GM04503 (cell line): ENCODE measurements at places on chromosomes 6 and 20.

- DNase-seq, result no peak
Measured at GRCh38 chr6:12751694-12752325, 35.2 kb downstream of the PHACTR1 start.

GRCh38 chr6:109523478-109523877 is 40.5 kb upstream of the ZBTB24 start:
- peak; percentile 67 for DNase-seq

DNA sequence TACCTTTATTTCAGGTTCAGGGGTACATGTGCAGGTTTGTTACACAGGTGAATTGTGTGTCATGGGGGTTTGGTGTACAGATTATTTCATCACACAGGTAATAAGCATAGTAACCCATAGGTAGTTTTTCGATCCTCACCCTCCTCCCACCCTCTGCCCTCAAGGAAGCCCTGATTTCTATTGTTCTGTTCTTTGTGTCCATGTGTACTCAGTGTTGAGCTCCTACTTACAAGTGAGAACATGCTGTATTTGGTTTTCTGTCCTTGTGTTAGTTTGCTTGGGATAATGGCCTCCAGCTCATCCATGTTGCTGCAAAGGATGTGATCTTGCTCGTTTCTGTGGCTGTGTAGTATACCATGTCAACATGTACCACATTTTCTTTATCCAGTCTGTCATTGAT is 66.0 kb downstream of the STK4 start:
- no peak for DNase-seq

GRCh38 chr20:931401-931800 is 15.3 kb upstream of the ANGPT4 start:
- DNase-seq, result no peak

GRCh38 chr6:43703512-43704429 is 16.2 kb upstream of the MRPS18A start:
- DNase-seq, result no peak

DNA sequence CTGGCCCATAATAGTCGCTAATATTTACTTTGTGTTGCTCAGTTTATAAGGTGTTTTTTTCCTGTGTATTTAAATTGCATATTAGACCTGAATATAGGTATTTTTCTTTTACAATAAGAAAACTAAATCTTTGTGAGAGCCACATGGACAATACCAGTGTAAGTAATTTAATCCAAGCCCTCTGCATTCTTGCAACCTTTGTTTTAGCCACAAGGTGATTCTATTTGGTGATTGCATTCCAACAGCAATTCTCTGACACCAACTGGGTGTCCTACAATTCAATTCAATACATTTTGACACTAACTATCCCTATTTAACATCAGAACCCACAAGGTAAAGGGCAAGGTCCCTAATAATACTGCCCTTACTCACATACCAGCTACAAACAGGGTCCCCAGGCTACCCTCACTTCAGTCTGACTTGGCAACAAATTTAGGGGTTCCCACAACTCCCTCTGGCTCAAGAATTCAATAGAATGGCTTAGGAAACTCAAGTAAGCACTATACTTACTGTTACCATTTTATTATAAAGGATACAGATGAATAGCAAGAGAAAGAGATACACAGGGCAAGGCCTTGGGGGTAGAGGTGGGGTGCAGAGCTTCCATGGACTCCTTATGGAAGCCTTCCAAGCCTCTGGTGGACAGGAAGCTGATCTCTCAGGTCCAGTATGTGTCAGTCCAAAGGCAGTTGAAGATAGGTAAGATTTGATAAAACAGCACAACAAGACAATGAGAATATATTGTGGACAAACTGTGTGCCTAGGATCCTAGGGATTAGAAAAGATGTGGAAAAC is 169.3 kb downstream of the CD83 start:
- DNase-seq, result no peak

DNA sequence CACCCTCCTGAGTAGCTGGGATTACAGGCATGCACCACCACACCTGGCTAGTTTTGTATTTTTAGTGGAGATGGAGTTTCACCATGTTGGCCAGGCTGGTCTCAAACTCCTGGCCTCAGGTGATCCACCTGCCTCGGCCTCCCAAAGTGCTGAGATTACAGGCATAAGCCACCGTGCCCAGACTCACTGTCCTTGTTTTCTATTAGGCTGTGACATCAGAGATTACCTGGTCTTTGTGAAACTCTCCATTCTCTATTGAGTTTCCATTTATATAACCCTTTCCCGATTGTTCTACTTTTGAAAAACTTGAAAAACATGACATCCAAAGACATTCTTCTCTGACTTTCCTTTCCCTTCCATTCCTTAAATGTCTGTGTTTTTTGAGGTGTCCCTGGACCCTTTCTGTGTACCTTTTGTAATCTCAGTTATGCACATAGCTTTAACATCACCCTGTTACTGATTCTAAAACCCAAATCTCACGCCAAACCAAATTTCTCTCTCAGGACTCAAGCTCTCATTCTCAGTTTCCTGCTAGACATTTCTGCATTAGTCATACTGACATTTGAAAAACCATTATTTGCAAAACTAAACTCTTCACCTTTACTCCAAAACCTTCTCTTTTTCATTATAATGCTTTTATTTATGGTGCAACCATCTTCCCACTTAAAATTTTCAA is 137.0 kb downstream of the KHDC1L start:
- no peak for DNase-seq

- no peak for DNase-seq
Measured at GRCh38 chr6:150546457-150546856, 53.2 kb upstream of the PLEKHG1 start.

- DNase-seq, result no peak
Measured at GRCh38 chr6:165758441-165758840, 95.4 kb upstream of the PDE10A start.

DNA sequence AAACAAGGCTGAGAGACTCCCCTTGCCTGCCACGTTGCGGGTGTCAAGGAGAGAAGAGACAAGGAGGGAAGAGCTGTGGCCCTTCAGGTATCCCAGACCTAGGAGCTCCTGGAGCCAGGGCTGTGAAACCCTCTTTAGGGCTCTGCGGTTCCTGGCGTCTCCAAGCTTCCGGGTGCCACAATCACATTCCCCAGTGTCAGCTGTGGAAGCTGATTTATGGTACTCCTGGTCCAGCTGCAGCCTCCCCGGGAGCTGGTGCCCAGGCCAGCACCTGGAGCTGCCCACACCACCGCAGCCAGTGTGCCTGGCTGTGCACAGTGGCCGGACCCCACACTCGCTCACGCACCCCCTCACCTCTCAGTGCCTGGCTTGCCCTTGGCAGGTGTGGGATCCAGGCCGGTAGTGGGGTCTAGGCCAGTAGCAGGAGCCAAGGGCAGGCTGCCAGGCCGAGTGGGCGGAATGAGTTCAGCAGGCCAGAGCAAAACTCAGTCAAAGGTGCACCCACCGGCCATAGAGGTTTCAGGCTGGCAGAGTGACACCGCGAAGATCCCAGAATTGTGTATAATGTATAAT is 58.9 kb upstream of the L3MBTL3 start:
- no peak for DNase-seq

DNA sequence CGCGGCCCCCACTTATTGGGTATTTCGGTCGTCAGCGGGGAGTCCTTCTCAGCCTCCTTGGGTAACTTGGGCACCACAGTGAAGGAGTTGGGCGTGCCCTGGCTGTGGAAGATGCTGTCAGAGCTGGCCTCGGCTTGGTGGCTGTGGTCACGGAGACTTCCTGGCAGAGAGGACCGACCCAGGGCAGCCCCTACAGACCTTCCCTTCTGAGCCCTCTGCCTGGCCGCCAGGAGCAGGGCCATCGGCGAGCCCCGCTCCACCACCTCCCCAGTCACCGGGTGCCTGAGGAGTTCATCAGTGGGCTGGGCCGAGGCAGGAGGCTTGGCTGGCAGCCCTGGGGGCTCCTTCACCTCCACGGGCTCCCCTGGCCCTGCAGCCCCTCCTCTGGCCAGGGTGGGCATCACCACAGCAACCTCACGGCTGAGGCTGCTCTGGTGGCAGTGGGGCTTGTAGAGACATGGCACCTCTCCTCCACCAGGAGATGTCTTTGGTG is 37.2 kb downstream of the C6orf132 start:
- no peak for DNase-seq

DNA sequence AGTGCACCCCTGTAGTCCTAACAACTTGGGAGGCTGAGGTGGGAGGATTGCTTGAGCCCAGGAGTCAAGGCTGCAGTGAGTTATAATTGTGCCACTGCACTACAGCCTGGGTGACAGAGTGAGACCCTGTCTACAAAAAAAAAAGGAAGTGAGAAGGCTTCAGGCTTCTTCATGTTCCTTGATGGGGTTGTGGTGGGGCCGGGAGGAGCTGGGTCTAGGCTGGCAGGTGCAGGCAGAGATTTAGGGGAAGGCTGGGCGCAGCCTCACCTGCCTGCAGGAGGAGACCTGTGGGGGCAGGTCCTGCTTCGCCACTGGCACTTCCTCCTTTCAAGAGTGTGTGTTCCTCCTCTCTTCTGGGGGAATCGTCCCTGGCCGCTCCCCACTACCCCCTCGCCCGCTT is 63.9 kb downstream of the CHMP4B start:
- DNase-seq, result no peak

- DNase-seq, result no peak
Measured at GRCh38 chr6:6312901-6313441, 7.5 kb downstream of the F13A1 start.

GRCh38 chr6:67854098-67854497 is 781.0 kb upstream of the ADGRB3 start:
- no peak for DNase-seq

DNA sequence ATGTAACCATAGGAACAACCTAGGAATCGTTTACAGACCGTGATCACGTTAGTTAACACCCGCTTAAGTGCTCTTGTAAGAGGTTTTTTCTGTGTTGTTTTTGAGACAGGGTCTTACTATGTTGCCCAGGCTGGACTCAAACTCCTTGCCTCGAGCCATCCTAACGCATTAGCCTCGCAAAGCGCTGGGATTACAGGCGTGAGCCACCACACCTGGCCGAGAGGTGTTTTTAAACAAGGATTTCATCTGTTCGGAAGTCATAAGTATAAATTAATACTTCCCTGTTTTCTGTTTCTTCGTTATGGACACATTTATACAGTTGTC is 727 bp downstream of the MRS2 start:
- DNase-seq, result no peak

DNA sequence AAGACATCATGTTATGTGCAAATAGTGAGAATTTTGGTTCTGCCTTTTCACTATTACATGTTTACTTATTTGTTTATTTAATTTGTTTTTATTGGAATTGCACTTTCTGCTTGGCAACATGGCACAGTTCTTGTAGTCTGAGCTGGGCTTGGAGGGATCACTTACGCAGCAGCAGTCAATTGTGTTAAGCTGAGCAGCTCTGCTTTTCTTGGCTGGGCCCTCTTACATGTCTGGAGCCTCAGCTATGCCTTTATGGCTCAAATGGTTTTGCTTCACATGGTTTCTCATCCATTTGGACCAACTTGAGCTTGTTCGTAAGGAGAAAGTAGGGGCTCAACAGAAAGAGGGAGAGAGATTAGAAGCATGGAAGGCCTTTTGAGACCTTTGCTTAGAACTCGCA is 327.5 kb upstream of the EPHA7 start:
- DNase-seq, result no peak

DNA sequence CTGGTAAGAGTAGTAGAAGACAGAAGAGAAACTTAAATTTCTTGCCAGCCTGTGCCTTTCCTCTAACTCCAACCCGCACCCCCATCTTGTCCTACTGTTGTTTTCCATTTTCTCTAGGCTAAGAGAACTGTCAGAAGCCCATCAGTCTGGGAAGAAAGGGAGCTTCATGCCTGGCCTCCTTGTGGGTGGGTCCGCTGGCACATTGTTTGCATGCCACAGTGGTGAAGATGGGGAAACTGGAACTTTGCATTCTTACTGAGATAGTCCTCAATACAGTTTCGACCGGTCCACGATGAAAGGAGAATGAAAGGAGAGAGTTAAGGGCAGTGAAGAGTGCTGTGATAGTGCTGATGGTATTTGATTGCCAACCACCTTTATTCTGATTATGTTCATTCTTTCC is 103.1 kb downstream of the TCP11 start:
- DNase-seq, result no peak

DNA sequence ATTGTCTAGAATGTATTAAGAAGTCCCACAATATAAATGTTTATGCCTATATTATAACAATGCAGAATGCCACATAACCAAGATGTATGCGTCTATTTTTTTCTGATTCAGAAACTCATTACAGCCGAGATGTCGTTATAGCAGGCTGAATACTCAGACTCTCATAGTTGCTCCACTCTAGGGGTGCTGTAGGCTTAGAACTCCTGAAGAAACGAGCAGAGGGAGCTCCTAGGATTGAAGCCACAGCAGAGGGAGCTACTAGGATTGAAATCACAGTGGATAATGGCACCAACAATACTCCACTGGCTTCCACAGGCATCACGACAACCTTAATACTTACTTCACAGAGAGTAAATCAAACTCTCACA is 208.9 kb downstream of the KIF16B start:
- DNase-seq, result no peak

- DNase-seq, result no peak
Measured at GRCh38 chr20:38985060-38985459, 22.9 kb downstream of the DHX35 start.

GRCh38 chr20:60482221-60483008 is 524.2 kb downstream of the CDH26 start:
- no peak for DNase-seq

GRCh38 chr6:150029749-150030148 is 4.4 kb upstream of the RAET1L start:
- no peak for DNase-seq

DNA sequence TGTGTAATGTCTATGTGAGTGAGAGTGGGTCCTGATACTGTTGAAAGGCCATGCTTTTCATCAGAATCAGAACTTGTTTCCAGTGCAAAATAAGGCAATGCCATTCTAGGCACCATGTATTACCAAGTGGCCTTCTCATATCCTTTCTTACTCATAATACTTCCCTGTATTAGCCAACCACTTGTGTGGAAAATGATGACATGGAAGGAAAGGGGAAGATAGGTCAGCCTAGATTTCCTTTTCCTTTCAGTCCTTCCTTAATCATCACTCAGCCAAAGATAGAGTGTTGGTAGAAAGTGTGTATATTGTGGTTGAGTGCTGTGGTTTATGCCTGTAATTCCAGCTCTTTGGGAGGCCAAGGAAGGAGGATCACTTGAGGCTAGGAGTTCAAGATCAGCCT is 158.6 kb upstream of the PREP start:
- DNase-seq, result no peak

DNA sequence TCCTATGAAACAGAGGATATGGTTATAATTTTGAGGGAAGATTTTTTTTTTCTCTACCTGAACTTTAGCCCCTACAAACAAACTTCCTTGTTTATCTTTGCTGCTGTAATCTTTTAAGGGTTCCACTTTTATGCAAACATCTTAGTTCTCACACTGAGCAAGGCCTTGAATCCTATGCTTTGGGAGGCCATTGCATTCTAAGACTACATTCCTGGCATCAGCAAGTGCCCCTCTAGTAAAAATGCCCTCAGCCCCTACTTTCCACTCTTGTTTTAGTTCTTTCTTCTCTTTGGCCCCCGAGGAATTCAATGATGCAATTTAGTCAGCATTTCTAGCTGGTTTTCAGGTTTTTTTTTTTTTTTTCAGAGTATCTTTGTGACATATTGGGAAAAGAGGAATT is 8.1 kb upstream of the AHI1 start:
- no peak for DNase-seq

DNA sequence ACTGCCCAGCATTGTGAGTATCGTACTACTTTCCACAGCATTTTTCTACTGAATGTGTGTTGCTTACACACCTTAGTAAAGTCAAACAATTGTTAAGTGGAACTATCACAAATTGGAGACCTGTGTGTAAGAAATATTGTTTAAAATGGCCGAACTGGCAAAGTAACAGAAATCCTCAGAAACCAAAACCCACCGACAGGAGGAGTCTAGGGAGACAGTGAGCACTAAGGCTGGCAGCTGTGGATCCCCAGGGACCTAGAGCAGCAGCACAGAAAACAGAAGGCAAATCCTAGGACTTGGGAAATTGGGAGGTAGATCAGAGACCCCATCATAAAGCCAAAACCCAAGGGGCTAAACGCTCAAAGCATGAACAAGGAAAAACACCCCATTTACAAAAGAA is 69.9 kb downstream of the SESN1 start:
- DNase-seq, result no peak
